T-cell (primary cell): ENCODE measurements at places on chromosomes 2 and 18.

GRCh38 chr2:68925295-68925896 lies 27.3 kb downstream of the GKN2 start:
- no peak for DNase-seq

DNA sequence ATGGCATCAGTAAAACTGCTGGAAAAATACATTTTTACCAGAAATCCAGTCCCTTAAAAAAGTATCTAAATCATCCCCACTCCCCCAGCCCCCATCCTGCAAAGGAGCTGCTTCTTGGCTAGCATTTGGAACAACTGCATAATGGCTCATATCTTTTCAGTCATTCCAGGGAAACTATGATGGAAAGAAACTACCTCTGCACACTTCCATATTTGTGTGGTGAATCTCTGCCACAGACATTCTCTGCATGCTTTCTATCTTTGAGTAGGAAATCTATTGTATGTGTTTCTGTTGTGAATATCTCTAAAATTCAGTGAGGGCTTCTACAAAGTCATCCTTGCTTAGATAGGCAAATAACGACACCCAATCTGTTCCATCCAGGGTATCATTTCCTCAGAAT lies 632.3 kb downstream of the LRP1B start:
- DNase-seq, result no peak

GRCh38 chr2:197240421-197241041 lies 70.0 kb downstream of the ANKRD44 start:
- DNase-seq, result no peak

GRCh38 chr2:153819501-153819900 lies 52.2 kb upstream of the GALNT13 start:
- DNase-seq, result no peak

DNA sequence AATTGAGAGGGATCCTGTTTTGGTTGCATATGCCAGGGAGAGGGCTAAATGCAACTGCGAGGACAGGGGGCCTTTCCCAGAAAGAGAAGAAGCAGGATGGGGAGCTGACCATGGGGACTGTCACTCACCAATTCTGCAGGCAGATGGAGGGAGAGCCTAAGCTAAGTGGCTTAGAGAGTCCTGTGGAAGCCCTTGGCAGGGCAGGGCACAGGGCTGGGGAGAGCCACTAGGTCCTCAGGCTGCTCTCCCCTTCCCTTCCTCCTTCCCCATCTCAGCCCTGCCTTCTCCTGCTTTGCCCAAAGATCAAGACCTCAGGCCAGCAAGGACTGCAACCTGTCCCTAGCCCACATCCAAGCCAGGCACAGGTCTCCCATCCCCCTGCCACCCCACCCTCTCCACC lies 24.4 kb upstream of the CATIP start:
- DNase-seq, result no peak

GRCh38 chr2:20212459-20212870 lies 12.5 kb downstream of the SDC1 start:
- no peak for DNase-seq

GRCh38 chr2:38264396-38265221 lies 112.5 kb downstream of the ATL2 start:
- DNase-seq, result no peak

DNA sequence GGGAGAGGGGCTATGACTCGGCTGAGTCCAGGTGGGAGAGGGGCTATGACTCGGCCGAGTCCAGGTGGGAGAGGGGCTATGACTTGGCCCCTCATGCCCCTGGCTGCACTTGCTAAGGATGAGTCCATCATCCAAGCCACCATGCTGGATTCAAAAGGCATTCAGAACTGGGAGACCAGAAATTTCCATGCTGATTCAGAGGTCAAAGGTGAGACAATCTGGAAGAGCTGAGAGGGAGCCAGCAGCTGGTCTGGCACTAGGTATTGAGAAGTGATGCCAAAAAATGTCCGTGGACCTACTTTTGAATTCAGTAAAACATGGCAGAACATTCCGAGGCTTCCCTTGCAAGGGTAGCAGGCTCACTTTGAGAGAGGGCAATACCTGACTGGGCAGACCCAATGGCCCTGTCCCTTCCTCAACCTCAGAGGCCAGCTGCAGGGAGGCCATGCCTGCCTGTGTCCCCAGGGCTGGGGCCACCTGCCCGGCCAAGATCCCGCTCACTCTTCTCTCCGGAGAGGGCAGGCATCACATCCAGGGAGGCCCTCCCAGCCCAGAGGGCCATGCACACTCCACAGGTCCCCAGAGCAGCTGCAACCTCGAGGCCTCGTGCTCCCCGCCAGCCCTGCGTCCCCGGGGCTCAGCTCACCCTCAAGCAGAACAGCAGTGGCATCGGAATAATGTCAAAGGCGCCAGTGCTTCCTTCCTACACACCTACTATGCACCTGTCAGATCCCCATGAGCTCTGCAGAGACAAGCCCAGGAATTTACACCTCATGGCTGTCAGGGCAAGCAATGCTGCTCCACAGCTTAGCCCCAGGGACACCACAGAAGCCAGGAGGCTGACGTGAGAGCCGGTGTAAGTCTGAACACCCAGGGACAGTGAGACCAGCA lies 80.2 kb upstream of the GPC1 start:
- no peak for DNase-seq

DNA sequence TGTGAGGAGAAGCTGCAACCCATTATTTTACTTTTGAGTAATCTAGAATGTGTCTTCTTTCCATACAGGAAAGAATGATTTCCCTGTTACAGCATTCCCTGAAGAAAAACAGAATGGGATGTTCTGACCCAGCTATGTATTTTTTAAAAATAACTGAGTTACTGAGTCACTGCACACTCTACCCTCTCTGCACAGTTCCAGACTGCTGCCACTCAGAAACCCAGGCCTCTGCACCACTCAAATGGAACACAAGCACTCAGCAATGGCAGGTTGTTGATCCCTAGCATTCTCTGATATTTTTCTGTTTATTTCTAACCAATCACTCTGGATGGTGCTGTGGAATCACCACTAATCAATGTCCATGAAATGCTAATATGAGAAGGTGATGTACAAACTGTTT lies 1300.0 kb upstream of the FAM98A start:
- DNase-seq, result no peak

GRCh38 chr2:184215745-184216144 lies 382.6 kb upstream of the ZNF804A start:
- no peak for DNase-seq

GRCh38 chr2:19911808-19912509 lies 10.2 kb upstream of the TTC32 start:
- no peak for DNase-seq
